ENCODE measurements at places on chromosomes 12 and 14.

DNA sequence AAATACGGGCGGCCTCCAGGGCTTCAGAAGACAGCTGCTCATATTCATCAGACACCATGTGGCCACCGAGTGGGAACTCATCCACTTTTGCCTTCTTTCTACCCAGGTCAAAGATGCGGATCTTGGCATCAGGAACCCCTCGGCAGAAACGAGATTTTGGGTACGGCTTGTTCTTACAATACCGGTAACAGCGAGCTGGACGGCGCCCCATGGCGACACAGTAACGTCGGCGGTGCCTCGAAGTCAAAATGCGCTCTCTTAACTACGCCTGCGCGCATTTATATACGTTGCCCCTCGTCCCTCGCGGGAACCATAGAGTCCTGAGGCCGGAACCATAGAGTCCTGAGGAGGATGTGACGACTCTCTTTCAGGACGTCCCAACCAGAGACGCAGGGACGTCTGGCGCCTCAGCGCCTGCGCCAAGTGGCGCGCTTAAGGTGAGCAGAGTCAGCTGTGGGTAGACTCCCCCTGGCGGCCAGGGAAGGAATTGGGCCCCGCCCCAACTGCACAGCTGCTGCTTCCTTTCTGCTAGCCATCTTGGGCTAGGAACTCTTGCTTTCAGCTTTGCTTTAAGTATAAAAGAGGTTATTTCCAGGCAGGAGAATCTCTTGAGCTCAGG lies at the start of gene RPL10L:
Gene RPL10L (minus strand): TSS at position 256 of the 619 bp plus-strand sequence. CDS start 45 bp downstream, at position 211.
- DNase-seq = no peak

DNA sequence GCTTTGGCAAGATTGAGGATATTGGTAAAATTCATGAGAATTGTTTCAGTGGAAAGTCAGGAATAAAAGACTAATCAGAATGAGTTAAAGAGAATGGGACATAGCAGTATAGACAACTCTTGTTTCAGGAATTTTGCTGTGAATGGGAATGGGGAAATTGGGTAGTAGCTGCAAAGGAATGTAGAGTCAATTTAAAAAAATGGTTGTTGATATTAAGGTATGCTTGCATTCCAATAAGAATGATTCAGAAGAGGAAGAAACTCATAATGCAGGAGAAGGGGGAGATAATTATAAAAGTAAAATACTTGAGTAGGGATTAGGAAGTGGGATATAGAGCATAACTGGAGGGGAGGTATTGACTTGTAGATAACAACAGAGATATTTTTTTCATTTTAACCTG lies 40.7 kb downstream of the MNAT1 start:
- peak; percentile 73 for DNase-seq

DNA sequence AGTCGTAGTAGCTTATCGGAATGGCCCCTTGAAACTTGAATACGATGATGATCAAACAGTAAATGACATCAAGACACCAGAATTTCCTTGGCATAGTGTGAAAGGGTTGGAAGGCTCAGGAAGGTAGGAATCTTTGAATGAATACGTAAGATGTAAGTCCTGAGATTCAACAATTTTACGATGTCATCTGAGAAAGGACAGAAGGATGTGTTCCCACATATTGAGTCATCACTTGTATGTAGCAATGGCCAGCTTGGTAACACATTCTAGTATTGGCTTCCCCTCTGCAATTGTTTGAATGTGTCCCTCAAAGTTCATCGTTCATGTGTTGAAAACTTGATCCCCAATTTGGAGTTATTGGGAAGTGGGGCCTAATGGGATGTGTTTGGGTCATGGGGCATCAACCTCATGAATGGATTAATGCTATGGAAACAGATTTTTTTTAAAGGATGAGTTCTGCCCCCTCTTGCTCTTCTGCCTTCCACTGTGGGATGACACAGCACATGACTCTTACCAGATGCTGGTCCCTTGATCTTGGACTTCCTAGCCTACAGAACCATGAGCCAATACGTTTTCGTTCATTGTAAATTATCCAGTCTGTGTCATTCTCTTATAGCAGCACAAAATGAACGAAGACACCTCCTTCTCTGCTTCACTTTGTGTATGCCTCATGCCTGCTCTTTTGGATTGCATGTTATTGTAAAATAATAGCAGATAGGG lies 284.6 kb downstream of the BCAT1 start:
- no peak for DNase-seq

GRCh38 chr12:78331753-78332152 lies 501.1 kb downstream of the NAV3 start:
- no peak for DNase-seq

DNA sequence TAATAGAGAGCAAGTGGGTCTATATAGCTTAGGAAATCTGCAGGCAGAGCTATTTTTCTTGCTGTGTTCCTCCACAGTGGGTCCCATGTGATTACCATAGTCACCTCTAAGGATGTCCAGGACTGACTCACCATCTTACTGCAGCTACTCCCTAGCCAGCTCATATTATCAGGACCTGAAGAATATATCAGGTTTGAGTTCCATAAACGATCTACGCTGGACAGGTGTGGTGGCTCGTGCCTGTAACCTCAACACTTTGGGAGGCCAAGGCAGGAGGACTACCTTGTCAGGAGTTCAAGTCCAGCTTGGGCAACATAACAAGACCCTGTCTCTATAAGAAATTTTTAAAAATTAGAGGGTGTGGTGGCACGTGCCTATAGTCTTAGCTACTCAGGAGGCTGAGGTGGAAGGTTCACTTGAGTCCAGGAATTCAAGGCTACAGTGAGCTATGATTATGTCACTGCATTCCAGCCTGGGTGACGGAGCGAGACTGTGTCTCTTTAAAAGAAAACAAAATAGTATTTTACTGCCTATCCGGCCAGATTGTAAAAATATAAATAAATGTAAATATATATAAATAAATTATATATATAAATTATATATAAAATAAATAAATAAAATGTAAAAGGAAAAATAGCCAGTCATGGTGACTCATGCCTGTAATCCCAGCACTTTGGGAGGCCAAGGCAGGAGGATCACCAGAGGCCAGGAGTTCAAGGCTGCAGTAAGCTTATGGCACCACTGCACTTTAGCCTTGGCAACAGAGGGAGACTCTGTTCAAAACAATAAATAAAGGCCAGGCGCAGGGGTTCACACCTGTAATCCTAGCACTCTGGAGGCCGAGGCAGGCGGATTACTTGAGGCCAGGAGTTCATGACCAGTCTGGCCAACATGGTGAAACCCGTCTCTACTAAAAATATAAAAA lies 6.9 kb upstream of the SPRYD4 start:
- no peak for DNase-seq

DNA sequence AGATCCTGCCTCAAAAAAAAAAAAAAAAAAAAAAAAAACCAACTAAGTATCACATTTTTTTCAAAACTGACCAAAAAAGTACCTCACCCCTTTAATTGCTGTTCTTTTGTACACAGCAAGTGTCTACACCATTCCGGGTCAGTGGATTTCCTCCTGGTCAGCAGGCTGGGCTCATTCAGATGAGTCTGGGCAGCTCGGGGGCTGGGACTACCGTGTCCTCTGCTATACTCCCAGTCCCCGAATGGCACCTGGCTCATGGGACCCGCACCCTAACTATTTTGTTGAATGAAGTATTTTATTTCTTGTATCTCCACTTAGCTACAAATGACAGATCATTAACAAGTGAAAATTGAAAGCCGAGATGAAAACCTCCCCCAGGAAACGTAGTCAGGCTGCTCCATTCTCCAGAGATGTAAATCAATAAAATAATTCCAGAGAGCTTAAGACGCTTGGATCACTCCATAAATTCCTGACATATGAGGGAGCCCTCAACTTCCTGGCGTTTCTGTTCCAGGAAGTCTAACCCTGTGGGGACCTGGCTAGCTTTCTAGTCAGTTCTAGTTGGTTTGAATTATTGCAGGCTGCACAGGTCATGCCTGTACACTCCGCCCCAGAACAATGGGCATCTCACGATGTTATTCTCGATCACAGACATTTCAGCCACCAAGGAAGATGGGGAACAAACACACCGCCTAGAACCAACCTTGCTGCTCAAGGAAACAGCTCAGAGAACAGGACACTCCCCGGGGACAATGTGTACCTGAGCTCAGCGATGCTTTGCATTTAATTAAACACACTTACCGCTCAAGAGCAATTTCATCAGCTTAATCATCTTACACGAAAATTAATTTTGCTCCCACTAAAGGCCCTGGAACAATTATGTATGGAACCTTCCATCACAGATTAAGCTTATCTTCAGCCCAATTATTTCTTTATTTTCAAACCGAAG lies 76.3 kb downstream of the RIMBP2 start:
- DNase-seq = no peak

DNA sequence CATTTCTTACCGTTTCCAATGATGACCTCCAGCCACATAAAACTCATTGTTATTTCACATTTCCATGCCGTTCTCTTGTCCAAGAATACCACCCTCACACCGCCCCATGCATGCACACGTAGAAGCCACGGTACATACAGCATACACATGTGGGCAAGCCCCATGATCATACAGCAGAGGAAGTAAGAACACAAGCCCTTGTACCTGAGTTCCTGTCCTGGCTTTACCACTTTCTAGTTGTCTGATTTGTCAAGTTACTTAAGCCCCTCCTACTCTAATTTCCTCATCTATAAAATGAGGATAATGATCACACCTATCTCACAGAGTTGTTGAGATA lies 59.9 kb downstream of the DUSP16 start:
- DNase-seq = no peak

DNA sequence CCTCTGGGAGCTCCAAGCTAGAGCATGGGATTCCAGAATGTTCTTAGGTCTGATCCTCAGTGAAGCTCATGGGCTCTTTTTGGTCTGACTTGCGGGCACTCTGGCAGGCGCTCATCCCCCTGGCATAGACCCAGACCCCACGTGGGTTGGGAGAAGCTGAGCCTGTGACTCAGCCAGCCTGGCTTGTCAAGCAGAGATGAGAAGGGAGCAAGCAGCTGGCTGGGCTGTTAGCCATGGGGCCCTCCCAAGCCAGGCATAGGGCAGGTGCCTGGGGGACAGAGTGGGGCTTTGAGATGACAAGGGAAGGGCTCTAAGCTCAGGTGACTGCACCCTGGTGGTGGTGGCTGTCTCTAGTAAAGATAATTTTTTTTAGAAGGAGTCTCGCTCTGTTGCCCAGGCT lies 80.3 kb upstream of the NOS1 start:
- no peak for DNase-seq

DNA sequence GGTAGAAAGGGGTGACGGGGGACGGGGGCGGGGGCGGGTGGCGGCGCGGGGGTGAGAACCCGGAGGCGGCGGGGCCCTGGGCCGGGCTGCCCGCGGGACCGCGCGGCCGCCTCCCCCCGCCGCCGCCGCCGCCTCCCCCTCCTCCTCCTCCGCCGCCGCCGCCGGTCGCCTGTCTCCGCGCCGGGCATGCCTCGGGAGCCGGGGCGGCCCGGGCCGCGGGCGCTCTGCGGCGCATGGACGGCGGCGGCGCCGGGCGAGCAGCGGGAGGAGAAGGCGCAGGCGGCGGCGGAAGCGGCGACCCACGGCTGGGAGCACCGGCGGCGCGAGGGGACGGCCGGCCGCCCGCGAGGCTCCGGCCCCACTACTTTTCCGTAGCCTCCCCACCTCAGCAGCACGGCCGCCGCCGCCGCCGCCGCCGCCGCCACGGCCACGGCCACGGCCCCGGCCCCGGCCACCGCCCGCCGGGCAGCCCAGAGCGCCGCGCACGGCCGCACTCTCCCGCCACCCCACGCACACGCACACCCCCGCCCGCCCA lies at the start of gene NPAS3:
Gene NPAS3 (plus strand): TSS at position 161 of the 535 bp plus-strand sequence.
- DNase-seq = no peak

- DNase-seq = no peak
Observed at GRCh38 chr12:23862701-23863100, 86.8 kb downstream of the SOX5 start.

DNA sequence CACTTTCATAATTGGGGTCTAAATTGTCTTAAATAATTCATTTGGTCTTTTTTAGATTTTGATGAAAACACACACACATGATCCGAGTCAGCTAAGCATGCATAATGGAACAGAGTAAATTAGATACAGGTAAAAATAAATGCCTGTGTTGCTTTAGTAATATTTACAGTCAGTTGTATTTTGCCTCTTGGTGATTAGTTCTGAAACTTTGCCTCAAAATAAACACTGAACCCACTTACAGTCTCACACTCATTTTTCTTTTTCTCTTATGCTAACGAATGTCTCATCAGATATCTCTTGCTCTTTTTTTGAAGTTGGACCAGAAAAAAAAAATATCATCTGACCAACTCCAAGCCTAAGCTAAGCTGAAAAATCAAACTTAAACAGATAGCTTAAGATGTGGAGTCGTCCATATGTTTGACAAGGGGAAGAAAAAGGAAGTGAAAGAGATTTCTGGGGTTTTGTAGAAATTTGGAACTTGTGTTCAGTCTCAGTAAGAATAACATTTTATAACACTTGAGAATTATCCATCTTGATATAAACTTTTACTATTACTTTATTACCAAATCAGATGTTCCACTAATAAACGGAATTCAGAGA lies 592.5 kb downstream of the RPL10L start:
- no peak for DNase-seq

GRCh38 chr14:48876806-48877340 lies 709.3 kb downstream of the RPS29 start:
- no peak for DNase-seq

GRCh38 chr12:85741046-85741445 lies 95.2 kb downstream of the RASSF9 start:
- DNase-seq = no peak

DNA sequence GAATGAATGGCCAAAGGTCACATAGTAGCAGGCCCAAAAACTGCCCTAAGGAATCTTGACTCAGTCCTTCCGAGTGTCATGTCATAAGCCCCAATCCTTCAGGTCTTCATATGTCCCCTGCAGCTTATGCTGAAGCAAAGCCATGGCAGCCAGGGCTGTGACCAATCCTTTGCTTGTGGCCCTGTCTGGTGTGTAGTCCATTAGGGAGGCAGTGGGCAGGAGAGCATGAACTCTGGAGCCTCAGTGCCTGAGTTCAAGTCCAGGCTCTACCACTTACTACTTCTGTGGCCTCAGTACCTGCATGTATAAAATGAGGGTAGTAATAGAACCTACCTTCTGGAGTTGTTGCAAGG lies 20.3 kb downstream of the PLEKHG3 start:
- no peak for DNase-seq

DNA sequence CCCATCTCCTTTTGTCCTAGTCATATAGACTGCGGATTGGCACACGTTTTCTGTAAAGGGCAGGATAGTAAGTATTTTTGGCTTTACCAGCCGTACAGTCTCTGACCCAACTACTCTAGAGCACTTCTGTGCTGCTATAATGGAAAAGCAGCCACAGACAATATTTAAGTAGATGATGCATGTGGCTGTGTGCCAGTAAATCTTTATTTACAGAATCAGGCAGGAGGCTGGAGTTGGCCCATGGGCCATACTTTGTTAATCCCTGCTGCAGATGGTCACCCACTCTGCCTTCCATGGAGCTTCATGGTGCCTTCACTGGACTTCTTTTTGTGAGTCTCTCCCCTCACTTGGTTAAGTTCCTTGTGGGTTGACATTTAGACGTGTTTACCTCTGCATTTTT lies 584.5 kb upstream of the TBX3 start:
- no peak for DNase-seq

DNA sequence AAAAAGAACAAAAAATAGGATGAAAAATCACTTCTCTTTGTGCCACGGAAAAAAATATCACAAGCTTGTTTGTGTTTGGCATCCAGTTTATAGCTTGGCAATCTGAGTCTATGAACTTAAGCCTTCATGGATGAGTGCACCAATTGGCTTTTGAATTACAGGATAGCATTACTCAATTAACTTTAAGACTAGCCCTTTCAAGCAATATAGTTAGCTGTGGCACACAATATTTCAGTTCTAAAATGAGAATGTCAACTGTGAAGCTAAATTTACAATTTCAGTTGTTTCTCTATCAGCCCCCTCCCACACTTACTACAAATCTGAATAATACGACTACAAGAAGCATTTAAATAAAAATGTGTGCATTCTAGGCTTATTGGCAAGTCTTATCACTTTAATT lies 8.3 kb downstream of the RERG start:
- no peak for DNase-seq

- DNase-seq = peak; percentile 38
Observed at GRCh38 chr14:71497645-71498086, 434.6 kb upstream of the RGS6 start.

Measured in HTR-8/SVneo (cell line).